ENCODE measurements at places on chromosomes 2 and 18.

DNA sequence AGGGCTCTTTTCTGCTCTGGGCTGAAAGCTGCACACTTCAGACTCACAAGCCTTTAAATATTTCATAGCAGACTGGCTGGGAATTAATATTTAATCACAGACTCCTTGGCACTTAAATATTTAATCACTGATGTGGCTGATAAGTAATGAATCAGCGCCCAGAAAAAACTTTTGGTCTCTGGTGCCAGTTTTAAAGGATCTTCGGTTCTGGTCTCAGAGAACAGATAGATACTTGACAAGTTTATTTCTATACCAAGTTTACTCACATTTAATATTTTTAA lies 201.2 kb downstream of the MYCN start:
- DNase-seq, result no peak

- peak; percentile 71 for DNase-seq
These were observed 24.6 kb downstream of the NRP2 start for GRCh38 chr2:205706769-205707381.

- no peak for DNase-seq
These were observed 33.9 kb upstream of the CSRNP3 start for GRCh38 chr2:165435611-165436010.

DNA sequence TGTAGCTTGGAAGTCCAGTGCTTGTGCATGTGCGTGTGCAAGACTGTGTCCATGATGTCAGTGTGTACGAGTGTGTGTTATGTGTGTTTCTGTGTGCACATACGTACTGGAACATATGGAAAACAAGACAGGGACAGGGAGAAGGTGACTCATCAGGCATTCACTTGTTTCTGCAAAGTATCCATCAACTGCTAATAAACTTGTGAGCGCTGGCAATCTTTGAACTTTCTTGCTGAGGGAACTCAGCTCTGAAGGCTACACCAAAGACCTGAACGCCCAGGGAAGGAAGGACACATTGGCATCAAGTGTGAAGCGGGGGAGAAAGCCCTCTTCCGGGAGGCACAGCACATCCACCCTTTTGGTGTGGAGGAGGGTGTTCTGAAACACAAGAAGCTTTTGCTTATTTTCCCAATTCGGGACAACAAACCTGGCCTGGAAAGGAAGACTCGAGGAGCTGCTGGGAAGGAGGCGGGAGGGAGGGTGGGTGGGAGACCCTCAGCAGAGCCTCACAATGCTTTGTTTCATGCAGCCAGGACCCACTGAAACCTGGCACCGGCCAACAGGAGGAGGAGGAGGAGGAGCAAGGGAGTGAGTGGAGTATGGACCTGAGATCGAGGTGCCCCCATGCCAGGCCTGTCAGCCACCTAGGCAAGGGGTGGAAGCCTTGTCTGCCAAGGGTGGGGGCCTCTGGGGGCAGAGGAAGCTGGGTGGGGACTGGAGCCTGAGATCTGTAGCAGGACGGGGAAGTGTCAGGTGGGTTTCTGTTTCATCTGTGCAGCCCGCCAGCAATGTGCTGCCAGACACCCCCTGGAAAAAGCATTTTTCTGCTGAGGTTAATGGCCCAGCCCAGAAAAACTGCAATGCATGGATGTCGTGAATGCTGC lies 26.8 kb downstream of the SMAD7 start:
- peak; percentile 79 for DNase-seq

- DNase-seq, result no peak
These were observed 2.0 kb downstream of the IKZF2 start for GRCh38 chr2:213149294-213149875.

DNA sequence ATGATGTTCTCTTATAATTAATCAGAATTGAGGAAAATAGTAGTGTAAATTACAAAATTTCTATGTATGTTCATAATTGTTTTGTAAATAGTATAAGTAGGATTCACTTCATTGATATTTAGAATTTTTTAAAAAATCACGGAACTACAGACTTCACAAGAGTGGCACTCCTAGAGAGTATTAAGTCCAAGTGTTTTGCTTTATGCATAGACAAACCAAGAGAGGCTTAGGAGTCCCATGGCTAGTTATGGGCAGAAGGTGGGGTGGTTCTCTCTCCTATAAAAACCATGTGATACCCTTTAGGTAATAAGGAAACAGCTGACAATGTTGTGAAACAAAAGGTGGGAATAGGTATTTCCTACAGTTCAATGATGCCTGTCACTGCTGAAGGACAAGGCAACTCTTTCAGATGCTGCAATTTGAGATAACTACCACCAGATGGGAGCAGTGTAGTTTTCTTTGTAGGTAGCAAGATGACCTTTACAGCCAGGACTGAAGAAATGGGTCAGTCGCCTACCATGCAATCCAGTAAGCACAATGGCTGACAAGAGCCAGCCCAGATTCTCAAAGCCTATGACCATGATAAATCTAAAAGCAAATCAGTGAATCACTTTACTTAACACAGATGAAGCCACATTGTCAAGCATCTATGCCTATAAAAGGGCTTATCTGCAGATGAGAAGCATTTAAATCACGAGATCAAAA lies 83.9 kb downstream of the AAK1 start:
- DNase-seq, result no peak

DNA sequence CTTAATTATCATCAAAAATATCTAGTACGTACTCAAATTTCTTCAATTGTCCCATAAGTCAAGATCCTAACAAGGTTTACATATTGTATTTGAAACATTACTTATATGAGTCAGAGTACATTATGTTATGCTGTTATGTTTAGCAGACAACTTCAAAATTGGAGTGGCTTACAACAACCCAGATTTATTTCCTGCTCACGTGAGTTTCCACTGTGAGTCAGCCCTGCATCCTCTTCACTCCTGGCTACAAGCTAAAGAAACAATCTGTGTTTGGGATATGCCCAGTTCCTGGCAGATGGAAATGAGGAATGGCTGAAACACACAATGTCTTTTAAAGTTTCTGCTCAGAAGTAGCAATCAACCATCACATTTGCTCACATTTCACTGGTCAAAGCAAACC lies 31.5 kb upstream of the TANC1 start:
- peak; percentile 80 for DNase-seq

GRCh38 chr2:127985735-127986134 lies 42.1 kb downstream of the SAP130 start:
- no peak for DNase-seq

- DNase-seq, result no peak
These were observed 61.1 kb downstream of the HK2 start for GRCh38 chr2:74895001-74895400.

DNA sequence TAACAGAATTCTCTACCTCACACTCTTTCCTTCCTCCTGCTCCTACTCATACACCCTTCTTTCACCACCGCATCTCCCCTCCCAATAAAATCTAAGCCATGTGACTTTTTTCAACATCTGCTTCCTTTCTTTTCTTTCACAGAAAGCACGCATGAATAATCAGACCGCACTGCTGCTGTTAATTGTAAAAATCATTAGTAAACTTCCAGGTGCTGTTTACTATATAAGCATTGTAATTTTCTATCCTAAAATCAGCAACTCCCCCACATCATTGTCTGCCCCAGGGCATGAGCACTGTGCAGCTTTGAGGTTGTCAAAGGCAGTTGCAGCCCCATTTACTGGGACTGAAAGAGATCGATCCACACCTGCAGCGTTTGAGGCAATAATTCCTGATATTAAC lies 782.6 kb upstream of the ID2 start:
- DNase-seq, result no peak

DNA sequence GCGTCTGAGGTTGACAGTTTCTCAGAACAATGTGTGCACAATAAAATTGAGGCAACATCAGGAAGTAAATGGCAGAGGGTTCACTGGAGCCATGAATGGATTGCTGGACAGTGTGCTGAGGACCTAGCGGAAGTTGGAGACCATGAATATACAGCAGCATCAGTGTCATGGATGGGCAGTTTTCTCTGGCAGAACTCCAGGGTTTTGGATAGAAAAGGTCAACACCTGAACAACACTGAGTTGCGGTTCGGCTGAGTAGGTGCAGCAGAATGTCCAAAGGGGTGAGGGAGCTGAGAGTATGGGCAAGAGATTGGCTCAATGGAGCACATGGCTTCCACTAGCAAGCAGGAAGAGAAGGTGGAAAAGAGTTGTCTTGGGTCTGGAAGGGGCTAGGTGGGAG lies 73.7 kb downstream of the DNER start:
- DNase-seq, result no peak

DNA sequence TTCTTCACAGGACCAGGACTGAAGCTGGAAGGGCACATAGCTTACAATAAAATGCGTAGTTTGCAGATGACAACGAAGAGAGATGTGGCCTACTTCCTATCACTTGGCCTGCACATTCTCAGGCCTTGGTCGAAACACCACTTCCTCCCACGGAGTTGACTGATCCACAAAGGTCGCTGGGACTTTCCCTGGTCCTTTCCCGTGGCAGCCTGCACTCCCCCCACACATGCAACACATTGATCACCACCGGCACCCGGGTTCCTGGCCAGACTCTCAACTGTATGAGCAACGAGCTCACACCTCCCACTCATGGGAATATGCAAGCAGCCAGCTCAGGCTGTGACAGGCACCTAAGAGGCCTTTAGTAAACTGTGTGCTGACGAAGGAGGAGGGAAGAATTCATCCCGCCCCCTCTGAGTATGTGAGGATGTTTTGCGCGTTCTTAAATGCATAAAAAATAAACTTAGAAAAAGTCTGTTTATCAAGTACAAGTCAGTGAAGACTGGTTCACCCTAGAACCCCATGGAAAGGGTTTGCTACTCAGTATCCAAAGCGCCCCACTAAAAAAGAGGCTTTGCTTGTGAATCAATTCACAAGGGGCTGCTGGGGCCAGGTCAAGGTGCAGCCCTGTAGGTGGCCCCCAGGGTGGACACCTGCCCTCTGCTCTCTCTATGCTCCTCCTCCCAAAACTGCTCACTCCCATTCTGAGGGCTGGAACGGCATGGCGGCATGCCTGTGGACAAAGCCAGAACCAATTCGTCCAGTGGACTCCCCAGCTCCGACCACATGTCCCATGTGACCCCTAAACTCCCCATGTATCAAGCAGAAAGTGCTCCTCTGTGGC lies 154.3 kb downstream of the EIPR1 start:
- no peak for DNase-seq
